Stimulated activated CD8-positive, alpha-beta memory T cell treated with anti-CD3 and anti-CD28 coated beads, Interleukin-7, amount 100 ng/mL, for 1 hour (primary cell): ENCODE measurements at places on chromosomes 11 and 22.

- no peak for DNase-seq
Measured at GRCh38 chr11:64101461-64101860, 64.5 kb downstream of the MACROD1 start.

DNA sequence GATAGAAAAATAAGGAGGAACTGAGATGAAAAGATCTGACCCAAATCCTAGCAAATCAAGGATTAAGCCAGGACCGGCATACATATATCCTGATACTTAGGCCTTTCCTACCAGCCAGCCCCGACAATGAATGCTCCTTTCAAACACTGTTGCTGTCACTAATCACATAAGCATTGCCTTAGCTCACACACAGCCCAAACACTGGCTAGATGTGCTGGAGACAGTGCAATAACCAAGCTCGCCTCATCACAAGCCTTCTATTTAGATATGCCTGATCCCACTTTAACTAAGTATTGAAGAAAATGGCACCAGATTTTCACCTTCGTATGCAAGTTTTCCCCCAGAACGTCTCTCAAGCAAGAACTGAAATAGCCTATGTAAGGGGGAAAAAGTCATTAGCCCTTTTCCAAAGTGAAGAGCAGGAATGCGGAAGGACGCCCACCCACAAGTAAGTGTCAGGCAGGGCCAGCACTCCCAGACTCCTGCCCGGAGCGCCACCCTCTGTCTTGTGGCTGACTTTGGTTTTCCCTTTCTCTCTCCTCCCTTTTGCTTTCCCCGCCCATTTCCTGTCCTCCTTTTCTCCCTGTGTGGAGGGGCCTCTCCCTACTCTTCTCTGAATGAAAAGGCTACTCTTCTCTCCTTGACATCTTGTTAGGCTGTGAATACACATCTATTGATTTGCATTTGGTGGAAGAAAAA is 8.9 kb upstream of the OPCML start:
- no peak for DNase-seq

- no peak for DNase-seq
Measured at GRCh38 chr11:111736181-111736590, 30.0 kb downstream of the PPP2R1B start.

DNA sequence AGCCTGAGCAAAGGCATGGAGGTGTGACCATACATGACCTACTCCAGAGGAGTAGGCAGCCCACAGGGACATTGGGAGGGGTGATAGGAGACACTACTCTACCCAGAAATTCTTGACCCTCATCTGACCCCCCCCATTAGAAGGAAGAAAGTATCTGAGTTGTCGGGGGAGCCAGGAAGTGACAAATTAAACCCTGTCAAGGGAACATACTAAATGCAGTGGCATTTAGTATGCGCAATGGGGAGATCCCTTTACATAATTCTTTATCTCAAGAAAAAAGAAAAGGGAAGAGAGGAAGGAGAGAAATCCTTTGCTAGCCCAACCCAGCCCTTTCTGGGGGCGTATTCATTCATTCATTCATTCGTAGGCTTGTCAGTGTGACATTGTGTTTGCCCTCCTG is 58.8 kb downstream of the NAV2 start:
- DNase-seq = no peak

DNA sequence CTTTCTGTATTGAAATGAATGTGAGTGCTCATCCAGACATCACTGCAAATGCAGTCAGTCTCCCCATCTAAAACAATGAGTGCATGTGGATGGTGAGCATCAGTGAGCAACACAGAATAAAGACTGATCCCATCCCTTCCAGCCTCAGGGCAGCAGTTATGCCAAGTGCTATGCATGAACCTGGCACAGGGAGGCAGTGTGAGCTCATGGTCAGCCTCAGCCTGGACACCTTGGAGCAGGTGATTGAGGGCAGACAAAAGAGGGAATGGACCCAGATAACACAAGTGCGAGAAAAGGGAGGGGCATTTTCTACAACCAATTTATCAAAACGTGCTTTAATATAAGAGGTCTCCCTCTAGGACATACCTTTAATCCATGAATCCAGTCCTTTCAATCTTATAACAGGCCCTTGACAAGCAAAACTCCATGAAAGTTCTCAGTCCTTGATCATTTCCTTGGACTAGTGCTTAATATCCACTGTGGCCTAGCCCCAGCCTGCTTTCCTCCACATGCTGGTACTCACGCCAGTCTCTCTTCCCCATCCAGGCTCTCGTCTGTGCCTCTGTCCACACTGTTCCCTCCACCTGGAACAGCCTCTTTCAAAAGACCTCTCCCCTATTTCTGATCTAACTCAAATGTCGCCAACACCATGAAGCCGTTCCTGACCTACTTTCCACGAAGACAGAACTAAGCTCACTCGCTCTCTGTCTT is 50.5 kb upstream of the LRRC55 start:
- no peak for DNase-seq

DNA sequence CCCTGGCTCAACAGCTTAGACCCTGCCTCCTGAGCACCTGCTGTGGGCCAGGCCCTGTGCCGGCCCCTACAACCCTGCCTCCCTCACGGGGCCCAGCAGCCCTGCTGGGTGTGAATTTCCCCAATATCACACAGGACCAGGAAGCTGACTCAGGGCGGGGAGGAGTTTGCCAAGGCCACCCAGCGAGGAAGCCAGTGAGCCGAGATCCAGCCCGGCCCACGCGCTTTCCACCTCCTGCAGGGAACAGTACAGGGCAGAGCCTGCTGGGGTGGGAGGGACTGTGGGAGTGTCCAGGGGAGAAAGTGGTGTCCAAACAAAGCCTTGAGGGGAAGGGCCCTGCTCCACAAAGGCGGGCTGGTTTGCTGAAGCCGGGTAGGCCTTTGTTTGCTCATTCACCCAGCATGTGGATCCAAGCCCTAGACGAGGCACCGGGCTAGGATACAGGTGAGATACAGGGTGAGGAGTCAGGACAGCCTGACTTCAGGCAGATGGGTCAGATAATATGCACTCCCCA is 26.8 kb downstream of the RPL3 start:
- no peak for DNase-seq

GRCh38 chr22:46519377-46519776 is 18.0 kb downstream of the CELSR1 start:
- DNase-seq = no peak

GRCh38 chr11:78465169-78465942 is 47.7 kb upstream of the GAB2 start:
- no peak for DNase-seq

- no peak for DNase-seq
Measured at GRCh38 chr11:1497600-1497999, 11.0 kb upstream of the MOB2 start.

GRCh38 chr11:64585150-64585549 is 5.9 kb upstream of the SLC22A12 start:
- DNase-seq = no peak

GRCh38 chr11:116333001-116333535 is 439.7 kb downstream of the BUD13 start:
- DNase-seq = no peak

GRCh38 chr11:108901359-108901758 is 236.5 kb downstream of the DDX10 start:
- no peak for DNase-seq

GRCh38 chr11:82776377-82776776 is 42.7 kb upstream of the FAM181B start:
- DNase-seq = no peak

DNA sequence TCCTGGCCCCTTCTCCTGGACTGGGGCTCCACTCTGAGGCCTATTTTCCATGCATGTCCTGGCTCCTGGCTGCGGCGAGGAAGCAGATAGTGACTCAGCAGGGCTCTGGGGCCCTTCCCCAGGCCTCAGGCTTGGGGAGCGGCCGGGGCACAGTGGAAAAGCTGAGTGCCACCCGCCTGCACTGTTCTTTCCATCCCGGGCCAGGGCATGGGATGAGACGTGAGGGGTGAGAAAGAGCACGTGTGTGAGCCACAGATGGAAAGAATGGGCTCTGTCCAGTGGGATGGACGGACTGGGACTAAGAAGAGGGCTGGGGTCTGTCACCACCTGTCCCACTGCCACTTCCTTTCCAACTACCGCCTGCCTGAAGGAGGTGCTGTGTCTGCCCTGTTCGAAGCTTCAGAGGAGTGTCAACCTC is 12.8 kb downstream of the SLC37A2 start:
- DNase-seq = no peak

DNA sequence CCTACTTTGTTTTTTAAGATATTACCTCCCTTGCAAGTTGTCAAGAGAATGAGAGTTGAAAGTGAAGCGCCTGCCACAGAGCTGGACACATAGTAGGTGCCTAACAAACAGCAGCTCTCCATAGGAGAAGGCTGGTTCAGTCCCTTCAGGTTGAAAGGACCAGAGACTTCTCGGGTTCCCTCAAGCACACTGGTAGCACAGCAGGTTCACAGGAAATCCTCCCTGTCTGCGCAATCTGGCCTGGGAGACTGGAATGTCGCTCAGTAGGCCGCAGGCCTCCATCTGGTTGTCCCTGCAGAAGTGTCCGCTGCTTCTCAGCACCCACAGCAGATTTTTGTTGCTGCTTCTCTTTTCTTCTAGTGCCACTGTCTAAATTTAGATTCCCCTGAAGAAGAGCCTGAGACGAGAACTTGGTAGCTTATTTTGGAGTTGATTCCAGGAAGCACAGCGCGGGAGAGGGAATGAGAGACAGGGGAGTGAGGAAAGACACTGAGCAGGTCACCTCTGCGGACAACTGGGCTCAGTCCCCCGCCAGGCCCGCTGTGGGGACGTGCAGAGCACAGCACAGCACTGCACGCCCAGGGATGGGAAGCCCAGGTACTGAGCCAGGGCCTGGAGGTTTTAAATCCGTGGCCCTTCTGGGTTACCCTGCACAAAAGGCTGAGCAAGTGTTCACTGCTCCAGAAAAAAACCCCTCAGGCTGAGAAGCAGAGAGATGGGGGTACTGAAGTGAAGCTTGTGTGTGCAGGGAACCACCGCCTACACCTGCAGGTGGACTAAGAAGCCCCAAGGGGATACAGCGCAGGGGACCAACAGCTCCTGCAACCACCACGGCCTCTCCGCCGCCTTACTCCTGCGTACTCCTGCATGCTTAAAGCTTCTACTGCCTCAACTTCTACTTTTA is 31.6 kb downstream of the RBX1 start:
- no peak for DNase-seq

DNA sequence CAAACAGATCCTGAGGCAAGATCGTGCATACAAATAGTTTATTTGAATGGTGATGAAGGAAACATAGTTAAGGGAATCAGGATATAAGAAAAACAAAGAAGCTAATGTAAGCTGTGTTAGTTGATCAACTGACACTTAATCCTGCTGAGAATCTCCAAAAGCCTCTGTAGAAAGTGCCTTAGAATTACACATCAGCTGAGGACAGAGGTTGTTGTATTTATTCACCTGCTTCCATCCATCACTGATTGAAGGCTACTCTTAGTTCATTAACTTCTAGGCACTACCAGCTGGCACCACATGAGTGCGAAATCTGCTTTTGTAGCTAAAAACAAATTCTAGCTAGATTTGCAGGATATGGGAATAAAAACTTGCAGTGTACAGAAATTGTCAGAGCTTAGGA is 1082.0 kb upstream of the CNTN5 start:
- DNase-seq = no peak

GRCh38 chr22:45310977-45311531 is 1.3 kb downstream of the FAM118A start:
- DNase-seq = no peak

- DNase-seq = no peak
Measured at GRCh38 chr11:3855808-3856491, 486 bp downstream of the STIM1 start.

- DNase-seq = no peak
Measured at GRCh38 chr22:23495614-23496444, 84.3 kb downstream of the IGLL1 start.

- no peak for DNase-seq
Measured at GRCh38 chr22:18042685-18043084, 18.3 kb upstream of the MICAL3 start.

GRCh38 chr11:42571131-42571877 is 740.5 kb upstream of the API5 start:
- no peak for DNase-seq

DNA sequence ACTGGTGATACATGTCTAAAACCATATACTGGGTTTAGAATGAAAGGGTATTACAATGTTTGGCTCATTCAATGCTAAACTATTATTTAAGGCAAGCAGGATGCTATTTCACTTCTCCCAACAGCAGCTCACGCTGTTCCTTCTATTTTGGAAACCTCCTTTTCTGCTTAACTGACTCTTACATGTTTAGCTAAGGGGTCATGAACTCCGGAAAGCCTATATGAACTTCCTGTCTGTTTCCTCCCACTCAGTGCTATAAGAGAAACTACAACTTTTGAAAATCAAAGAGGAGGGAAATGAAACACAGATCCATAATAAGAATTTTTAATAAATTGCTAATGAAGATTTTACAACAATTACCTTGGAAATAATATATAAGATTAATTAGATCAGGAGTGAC is 30.9 kb downstream of the SLC36A4 start:
- DNase-seq = no peak

DNA sequence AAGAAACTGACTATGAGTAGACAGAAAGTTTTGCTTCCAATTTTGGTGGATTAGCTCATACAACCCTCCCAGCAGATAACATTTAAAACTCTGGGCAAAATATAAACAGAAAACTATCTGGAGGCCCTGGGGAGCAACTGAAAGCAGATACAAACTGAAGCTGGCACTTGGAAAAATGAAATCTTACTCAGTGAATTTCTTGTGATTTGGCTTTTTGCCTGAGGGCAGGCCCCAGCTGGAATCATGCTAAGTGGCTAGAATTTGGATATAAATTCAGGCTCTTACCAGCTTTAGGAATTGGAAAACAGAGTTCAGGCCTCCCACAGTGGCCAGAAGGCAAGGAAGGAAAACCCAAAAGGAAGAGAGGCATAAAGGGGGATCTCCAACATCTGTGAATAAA is 85.8 kb downstream of the EFCAB6 start:
- DNase-seq = no peak

DNA sequence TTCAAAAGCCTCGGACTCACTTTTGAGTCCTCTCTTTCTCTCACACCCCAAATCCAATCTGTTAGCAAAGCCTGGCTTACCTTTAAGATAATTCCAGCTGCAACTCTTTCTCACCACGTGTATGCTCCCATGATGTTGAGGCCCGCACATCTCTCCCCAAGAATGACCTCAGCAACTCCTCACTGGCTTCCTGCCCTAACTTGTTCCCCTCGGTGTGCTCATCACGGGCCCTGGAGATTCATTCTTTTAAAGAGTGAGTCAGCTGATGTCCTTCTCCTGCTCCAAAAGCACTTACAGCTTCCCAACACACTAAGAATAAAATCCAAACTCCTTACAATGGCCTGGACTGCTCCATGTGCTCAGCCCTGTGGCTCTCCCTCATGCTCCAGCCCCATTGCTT is 1041.3 kb downstream of the OPCML start:
- no peak for DNase-seq

- no peak for DNase-seq
Measured at GRCh38 chr11:36417154-36417553, 92.9 kb downstream of the TRAF6 start.
